Ascending aorta (tissue), 2 donors: ENCODE measurements at places on chromosomes 16 and 17.

- no peaks in the 10 kb centered on the region for H3K27me3 ChIP-seq
- no peaks in the 10 kb centered on the region for H3K4me1 ChIP-seq
- no peaks in the 10 kb centered on the region for H3K36me3 ChIP-seq
- H3K4me3 ChIP-seq: no peak overlapping the region
Observed at GRCh38 chr16:85829751-85830445, 30.4 kb downstream of the COX4I1 start.

DNA sequence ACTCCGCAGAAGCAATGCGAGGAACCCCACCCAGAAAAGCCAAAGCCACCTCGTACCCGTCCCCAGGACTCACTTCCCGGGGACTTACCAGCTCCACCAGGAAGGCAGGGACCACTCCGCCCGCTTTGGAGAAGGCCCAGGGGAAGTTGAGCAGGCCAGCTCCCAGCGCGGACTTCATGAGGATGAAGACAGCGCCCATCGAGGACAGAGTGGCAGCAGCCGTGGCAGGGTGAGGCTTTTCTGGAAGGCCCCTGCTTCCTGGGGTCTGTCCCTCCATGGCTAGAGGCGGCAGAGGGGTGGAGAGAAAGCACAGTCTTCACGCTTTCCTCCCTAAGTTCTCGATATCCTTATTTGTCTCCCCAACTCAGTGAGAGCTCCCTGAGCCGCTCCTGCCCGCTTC is 714 bp downstream of the SLC38A8 start:
- H3K27ac ChIP-seq: no peak overlapping the region
- DNase-seq: no peak
- no peaks in the 10 kb centered on the region for H3K27me3 ChIP-seq

DNA sequence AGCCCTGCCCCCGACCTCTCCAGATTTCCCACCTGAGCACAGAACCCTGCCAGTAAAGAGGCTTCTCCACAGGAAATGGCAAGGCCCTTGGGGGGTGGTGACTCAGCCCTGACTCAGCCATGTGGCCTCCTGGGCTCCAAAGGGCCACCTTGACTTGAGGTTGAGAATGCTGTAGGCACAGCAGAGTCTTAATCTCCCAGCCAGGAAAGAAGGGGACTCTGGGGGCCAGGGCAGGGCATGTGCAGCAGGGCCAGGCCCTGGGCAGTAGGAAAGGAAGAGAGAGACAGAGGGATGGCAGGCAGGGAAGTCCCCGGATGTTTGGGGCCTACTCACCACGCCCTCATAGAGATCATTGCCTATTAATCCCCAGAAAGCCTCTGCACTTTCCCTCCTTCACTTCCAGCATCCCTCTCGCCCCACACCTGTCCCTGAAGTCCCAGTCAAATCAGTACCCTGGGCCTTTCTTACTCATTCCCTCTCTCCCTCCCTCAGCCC is 4.8 kb upstream of the ITGA3 start:
- H3K27ac ChIP-seq: no peak overlapping the region
- no peak for DNase-seq
- no peak overlapping the region for H3K4me3 ChIP-seq

GRCh38 chr17:66915204-66915611 is 49.3 kb upstream of the CACNG4 start:
- no peak for DNase-seq
- no peaks in the 10 kb centered on the region for H3K36me3 ChIP-seq
- no peak overlapping the region for H3K4me3 ChIP-seq
- H3K27me3 ChIP-seq: no peaks in the 10 kb centered on the region
- no peaks in the 10 kb centered on the region for H3K4me1 ChIP-seq
